ENCODE measurements at places on chromosomes 2 and 18.
A peak's percentile ranks its signal among the peaks of the same experiment; 100 is the strongest.

DNA sequence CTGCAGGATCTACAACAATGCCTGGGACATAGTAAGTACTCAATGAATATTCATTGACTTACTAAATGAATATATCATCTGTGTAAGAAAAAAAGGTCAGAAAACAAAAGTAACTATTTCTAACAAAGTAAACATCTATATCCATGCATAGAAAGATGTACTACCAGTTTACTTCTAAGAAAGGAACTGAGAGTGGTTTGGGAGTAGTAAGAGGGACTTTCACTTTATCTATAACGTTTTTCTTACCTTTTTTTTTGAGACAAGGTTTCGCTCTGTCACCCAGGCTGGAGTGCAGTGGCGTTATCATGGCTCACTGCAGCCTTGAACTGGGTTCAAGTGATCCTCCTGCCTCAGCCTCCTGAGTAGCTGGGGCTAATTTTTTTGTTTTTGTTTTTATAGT, 25.7 kb downstream of the DHX57 start:
- no peak for DNase-seq

DNA sequence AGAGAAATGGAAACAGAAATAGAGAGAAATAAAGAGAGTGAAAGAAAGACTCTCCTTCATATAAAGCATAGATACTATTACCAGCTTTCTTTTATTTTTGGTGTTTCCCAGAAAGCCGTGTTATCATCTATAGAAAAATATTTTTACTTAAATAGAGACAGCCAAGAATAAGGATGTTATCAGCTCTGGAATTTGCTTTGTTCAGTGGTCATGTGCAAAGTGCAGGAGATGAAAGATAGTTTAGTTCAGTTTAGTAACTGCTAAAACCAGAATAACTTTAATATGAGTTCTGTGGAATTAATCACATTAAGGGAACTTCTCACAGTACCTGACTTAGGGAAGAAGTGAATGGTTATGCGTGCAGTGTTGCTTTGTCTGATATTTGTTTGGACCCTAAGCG, 140.4 kb downstream of the CALCRL start:
- DNase-seq = no peak

- DNase-seq = no peak
Measured at GRCh38 chr2:127577503-127577902, 42.0 kb downstream of the MYO7B start.

DNA sequence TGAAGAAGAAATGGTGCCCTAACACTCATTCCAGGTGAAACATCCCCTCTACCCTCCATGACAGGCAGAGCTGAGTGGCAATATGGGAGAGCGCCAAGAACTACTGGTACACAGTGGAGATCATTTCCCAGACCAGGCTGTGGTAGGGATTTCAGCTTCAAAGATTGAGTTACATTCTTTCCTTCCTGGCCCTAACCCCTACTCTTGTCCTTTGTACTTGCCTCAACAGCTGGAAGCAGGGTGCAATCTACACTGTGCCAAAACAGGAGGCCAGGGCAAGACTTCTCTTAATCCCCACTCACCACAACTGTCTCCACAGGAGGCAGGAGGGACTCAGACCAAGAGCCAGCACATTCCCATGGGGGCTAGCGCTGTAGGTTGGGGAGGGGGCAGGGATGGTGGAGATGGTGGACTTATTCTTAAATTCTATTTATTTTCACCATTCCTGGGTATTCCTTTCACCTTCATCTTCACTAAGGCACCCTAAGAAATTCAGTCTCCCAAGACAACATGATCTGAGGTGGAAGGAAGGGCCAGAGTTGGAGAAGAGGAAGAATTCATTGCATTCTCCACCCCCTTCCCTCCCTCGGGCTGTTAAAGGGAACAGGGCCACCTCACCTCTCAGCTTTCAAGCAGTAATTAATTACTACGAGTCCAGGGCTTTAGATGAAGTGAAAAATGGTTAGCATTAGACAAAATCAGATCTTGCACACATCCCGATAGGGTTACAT, 65.9 kb downstream of the AAK1 start:
- no peak for DNase-seq

GRCh38 chr2:11582862-11583752, 49.3 kb downstream of the GREB1 start:
- peak; percentile 68 for DNase-seq

DNA sequence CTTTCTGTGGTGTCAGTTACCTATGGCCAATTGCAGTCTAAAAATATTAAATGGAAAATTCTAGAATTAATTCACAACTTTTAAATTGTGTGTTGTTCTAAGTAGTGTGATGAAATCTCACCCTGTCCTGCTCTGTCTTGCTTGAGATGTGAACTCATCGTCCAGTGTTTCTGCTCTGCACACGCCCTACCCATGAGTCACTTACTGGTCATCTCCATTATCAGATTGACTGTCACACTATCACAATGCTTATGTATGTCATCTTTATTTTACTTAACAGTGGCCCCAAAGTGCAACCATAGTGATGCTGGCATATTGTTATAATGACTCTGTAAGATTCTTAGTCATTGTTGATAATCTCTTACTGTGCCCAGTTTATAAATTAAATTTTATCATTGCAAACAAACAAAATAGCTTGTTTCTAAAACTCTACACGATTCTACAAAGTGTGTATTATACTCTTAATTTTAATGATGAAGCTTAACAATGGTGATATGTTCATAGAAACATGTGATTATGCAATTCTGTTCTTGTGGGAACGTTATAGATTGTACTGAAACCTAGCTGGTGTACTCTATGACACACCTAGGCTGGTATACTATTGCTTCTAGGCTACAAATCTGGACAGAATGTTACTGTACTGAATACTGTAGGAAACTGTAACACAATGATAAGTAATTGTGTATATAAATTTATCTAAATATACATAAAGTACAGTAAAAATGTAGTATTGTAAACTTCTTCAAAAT, 1086.8 kb upstream of the PIK3C3 start:
- DNase-seq = no peak

DNA sequence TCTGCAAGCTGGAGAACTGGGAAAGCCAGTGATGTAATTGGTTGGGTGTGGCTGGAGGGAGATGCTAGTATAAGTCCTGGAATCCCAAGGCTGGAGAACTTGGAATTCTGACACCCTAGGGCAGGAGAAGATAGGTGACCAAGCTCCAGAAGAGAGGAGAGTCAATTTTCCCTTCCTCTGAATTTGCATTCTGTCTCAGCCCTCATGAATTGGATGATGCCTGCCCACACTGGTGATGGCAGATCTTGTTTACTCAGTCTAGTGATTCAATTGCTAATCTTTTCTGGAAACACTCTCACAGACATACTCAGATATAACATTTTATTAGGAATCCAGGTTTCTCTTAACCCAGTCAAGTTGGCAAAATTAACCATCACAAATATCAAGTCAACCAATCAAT, 287.2 kb downstream of the RDH14 start:
- DNase-seq = no peak

GRCh38 chr18:8506251-8507049, 102.8 kb upstream of the RAB12 start:
- no peak for DNase-seq

- no peak for DNase-seq
Measured at GRCh38 chr18:66316701-66317100, 287.2 kb downstream of the CDH19 start.

DNA sequence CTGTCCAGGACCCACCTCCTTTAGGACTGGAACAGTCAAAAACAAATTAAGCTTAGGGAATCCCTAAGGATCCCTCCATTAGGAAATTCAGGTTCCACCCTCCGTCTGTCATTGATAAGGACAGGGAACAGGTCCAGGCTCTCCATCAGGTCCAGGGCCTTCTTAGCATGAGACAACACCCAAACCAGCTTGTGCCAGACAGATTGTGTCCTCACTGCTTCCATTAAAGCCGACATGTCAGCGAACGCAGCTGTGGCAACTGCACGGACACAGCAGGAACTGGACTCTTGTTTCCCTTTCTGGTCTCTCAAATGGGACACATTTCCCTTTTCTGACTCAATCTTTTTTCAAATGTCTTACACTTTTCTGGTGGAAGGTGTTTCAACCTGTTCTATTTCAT, 81.4 kb downstream of the BCL11A start:
- no peak for DNase-seq

DNA sequence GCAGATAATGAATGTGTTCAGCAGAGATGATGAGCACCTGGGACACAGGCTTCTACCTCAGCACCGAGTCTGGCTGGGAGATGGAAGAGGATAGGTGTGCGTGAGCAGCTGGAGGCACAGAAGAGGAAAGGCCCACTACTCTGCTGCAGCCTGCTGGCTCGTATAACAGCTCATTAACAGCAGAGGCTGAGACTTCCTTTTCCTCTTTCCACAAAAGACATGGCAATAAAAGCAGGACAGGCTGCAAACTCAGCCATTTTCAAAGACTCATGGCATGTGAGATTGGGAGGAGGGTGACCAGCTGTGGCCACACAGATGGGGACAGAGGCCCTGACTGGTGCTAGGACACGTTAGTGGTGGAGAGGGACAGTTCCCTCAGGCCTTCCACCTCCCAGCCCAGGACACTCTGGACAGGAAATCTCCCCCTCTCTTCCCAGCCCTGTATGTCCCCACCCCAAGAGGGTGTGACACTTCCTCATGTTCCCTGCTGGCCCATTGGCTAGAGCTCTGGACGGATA, 60.3 kb downstream of the CACNB4 start:
- DNase-seq = no peak

DNA sequence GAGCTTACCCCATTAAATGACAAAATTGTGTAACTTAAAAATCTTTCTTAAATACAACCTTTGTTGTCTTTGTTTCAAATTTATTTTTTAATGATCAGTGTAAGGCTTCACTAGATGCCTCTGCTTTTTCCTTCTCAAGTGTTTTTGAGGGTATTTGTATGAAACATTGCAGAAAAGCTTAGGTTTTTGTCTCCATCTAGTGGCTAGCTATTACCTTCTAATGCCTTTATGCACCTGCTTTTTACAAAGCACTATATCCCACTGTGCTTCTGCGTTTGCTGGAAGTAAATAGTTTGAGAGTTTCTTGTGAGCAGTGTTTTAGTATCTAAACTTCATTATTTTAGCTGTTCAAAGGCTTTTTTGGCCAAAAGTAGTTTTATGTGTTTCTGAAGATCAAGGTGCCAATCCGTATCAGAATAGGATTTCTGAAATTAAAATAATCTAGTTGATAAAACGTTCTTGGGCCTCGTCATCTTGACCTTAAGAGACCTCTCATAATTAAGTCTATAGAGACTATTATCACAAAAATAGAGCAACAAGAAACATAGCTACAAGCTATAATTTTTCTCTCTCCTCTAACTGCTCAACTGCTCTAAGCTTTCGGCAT, 47.0 kb downstream of the IWS1 start:
- no peak for DNase-seq

GRCh38 chr2:15631883-15632282, 40.2 kb downstream of the DDX1 start:
- no peak for DNase-seq

GRCh38 chr2:8459474-8459873, 222.4 kb upstream of the ID2 start:
- DNase-seq = no peak

GRCh38 chr2:61660511-61661388, 122.6 kb upstream of the XPO1 start:
- DNase-seq = no peak

DNA sequence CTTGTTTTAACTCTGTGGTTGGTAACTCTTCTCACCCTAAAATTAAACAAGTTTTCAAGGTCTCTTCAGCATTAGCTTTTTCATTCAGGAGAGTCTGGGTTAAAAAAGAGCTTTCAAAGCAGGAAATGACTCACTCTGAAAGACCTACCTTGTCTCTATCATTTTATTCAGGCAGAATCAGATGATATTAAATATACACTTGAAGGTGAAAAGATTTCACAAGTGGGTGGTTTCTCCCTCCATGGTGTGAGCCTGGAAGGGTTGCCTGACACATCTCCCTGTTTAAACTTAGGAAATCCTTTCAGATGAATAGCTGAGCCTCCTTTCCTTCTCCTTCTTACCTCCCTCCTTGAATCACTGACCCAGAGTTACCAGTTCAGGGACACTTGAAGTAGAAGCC, 1402.0 kb upstream of the PIK3C3 start:
- no peak for DNase-seq

- no peak for DNase-seq
Measured at GRCh38 chr2:98489486-98489885, 44.8 kb downstream of the INPP4A start.

GRCh38 chr2:117812443-117812842, 2.0 kb upstream of the DDX18 start:
- no peak for DNase-seq

DNA sequence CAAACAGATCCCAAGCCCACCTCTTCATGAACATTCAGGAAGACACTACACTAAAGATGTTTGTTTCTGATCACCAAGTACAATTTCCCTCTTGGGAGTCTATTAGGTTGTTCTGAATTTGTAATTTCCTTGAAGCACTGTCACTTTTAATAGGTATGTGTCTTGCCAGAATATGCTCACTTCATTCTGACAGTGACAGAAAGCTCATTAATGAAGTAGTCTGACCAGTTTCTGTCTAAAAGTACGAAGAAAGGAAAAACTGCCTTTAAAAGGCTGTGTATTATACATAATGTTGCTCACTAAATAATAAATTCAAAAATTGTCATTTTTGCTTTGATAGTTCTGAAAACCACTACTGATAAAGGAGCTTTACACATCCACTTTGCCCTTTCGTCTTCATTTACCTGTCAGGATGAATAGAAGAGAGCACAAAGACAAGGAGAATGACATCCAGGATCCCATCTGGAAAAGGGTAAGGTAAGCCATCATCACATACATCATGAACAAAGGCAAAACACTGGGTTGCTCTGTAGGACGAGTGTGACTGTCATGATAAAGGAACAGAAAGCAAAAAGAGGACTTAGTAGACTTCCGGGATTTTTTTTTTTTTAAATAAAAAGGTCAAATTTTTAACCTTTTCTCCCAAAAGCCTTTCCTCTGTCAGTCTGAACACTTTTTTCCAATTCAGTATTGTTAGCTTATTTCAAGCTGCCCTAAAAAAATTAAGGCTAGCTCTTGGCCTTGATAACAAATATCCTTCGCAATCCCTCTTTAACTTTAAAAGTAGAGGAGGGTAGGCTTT, 103.4 kb downstream of the METTL8 start:
- DNase-seq = no peak

GRCh38 chr18:8139891-8140406, 469.3 kb upstream of the RAB12 start:
- no peak for DNase-seq

GRCh38 chr2:190657474-190658255, 8.8 kb downstream of the NAB1 start:
- no peak for DNase-seq

DNA sequence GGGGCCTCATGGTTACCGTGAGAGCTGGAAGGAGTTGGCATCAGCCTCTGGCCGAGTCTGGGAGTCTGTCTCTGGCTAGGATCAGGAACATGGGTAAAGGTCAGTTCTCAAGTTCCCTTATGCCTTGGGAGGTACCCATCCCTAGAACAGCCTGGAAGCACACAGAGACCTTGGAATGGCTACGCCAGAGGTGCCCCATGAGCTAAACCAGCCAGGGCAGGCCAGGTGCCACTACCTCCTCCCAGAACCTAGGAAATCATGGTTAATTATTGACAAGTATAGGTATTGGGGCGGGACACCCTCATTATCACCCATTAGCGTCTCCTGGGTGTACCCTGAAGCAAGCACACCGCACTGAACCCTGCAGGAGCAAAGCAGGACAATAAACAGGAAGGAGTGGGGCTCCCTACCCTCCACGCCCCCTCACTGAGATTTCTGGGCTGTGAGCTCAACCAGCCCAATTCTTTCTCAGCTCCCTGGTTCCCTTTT, 3.0 kb upstream of the ASPRV1 start:
- DNase-seq = no peak
